ENCODE measurements at places on chromosomes 2 and 18.

GRCh38 chr18:69330385-69331005 is 70.2 kb upstream of the DOK6 start:
- DNase-seq, result no peak

GRCh38 chr2:164275659-164276058 is 345.6 kb downstream of the GRB14 start:
- DNase-seq, result no peak

- DNase-seq, result peak; percentile 96
Measured at GRCh38 chr2:44168681-44169154, at the start of gene PPM1B. Gene PPM1B (plus strand): TSS chr2:44168875. CDS start chr2:44201200, 32,325 bp downstream.

DNA sequence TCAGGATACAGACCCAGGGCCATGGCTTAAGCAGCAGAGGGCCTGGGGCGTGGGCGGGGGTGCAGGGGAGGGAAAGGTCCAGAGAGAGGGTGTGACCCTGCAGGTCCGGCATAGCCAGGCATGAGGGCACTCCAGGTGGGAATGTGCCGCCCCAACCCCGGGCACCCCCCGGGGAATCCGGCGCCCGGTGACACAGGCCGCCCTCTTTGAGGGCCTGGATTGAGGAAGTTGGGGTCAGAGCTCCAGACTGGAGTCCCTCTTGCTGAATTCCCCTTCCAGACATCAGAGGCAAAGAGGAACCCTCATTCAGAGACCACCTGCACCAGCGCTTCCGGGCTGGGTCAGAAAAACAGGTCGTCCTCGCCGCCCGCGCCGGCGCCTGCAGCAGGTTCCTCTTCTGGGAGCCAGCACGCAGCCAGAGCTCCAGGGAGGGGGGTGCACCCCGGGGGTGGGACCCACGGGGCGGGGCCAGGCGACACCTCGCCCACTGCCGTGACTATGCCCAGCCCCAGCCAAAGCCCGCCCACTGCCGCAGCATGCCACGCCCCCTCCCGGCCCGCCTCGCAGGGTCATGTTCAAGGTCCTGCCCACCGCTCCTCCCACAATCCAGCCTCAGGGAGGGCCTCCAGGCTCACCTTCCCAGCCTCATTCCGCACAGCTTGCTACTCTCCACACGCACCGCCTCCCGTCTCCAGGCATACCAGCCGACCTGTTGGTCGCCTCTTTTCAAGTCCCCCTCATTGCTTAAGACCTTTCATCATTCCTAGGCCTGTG is 98.3 kb upstream of the ID2 start:
- DNase-seq, result peak; percentile 73

GRCh38 chr18:22173221-22173927 is 4.0 kb downstream of the GATA6 start:
- no peak for DNase-seq

- no peak for DNase-seq
Measured at GRCh38 chr2:159505196-159505595, 111.2 kb downstream of the BAZ2B start.

- DNase-seq, result no peak
Measured at GRCh38 chr2:121021685-121022084, 263.3 kb downstream of the TFCP2L1 start.

DNA sequence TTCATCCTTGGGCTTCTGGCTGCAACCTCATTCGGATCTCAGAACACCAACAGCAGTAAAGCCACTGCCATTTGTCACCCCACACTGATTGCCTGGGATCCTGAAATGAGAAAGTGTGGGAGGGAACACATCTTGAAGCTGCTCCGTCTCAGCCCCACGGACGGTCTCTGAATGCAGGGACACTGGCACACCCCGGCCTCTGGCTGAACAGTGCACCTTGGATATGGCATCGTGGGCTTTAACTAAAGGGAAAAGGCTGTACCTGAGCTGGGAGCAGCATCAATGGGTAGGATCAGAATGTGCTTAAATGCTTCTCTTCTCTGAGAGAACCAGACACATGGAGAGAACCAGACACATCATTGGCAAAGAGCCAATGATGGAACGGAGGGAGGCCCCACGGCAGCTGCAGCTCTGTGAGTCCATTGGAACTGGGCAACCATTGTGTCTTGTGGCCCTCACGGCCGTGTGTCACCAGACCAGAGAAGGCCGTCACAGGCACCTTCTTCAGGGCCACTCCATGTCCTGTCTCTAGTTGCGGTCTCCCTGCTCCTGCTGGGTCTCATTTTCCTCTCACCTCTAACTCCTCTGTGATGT is 193.4 kb upstream of the MYT1L start:
- DNase-seq, result no peak

GRCh38 chr2:199743415-199744120 is 107.4 kb downstream of the FTCDNL1 start:
- no peak for DNase-seq

DNA sequence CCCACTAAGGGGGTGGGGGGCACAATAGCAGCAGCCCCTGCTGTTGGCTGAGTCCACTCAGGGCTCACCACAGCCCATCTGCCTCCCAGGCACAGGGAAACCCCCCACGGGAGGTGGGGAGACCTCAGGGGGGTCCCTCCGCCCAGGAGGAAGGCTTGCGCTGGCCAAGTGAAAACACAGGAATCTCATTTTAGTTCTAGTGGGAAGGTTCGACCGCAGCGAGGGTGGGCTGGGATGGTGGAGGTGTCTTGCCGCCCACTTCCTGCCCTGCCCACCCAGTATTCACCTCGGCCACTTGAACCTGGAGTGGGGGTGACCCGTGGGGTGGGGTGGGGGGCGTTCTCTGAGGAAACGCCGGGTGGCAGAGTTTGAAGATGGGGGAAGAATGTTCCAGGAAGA is 6.9 kb upstream of the BOK start:
- no peak for DNase-seq

- DNase-seq, result no peak
Measured at GRCh38 chr2:240212425-240213225, 72.2 kb upstream of the OTOS start.

DNA sequence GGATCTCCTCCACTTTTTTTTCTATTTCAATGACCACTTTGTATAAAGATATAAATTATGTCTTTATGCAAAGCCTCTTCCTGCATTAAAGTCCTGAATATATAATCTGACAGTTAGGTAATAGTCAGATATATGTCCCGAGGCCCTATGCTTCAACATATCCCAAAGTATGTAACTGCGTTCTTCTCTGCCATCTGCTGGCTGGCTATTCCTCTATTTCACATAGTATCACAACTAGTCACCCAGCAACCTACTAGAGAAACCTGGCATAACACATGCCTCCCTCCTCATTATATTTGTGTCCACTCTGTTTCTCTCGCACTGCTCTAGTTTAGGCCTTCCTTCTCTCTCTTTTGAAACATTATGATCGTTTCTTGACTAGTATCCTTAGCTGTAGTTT is 640.8 kb downstream of the DPP10 start:
- no peak for DNase-seq

- no peak for DNase-seq
Measured at GRCh38 chr2:171966235-171966634, 33.5 kb upstream of the METAP1D start.

DNA sequence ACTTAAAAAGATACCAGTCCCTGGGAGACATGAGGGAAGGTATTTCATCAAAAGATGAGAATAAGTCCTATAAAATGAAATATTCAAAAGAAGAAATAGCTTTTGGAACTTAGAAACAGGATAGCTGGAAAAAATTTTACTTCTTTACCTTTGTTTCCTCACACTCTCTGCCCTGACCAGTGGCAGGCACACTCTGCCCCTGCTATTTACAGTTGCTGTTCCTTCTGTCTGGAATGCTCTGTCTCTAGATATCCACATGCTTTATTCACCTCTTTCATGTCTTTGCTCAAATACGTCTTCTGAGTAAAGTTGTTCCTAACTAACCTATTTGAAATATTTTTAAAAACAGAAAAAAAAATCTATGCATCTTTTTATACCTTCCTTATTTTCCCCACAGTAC is 125.6 kb downstream of the PTRHD1 start:
- DNase-seq, result no peak

DNA sequence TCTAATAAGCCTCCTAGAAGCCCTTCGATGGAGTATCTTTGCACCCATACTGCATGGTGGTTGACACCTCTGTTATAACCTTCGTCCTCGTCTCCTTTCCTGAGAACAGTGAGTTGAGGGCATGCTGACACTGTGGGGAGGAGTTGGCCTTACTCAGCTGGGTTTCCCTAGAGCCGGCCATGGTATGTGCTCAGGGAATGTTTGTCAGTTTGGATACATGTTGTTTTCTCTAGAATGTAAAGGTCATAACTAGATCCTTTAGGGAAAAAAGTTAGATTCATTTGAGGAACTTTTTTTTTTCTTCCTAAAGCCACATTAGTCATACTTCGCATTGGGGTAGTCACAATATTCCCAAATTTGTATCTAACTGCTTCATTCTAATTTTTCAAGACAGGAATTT is 106.0 kb upstream of the FOSL2 start:
- DNase-seq, result no peak

DNA sequence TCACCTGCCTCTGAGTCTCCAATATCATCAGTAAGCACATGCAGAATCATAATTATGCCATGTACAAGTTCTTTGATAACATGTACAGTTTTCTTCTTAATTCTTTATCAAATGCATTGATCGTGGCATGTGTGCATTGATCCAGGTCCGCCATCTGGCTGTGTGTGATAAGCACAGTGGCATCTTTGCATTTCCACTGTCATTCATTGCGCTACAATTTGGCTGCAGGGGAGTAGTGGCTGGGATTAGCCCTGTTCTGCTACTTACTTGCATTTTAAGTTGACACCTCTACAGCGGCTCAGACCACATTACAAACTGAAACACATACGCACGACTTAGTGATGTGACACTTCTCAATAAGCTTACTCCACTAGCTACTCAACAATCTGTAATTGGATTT is 83.6 kb upstream of the OTX1 start:
- no peak for DNase-seq

DNA sequence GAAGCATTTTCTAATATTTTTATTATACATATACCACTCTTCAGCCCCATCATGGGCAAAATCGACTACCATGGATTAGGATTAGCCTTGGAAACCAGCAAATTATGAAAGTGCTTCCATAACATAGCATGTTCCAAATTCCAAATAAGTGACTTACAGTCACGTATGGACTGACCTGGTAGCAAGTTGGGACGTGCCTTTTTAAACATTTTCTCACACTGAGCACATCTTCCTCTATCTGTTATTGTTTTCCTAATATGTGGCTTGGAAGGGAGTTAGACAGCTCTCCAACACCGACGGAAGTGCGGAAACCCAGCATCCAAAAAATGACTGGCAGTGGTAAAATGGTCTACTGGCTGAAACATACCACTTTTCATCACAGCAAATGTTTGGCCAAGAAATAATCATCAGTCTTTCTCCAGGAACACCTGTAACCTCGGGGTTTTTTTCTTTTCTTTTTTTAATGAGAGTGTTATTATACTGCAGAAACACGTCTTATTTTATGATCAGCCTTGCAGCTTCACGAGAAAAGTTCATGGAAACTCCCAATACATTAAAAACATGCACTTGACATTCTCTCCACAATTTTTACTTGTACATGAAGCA is 107.0 kb downstream of the IRS1 start:
- no peak for DNase-seq

- no peak for DNase-seq
Measured at GRCh38 chr2:10447300-10447894, 730 bp downstream of the ODC1 start.

DNA sequence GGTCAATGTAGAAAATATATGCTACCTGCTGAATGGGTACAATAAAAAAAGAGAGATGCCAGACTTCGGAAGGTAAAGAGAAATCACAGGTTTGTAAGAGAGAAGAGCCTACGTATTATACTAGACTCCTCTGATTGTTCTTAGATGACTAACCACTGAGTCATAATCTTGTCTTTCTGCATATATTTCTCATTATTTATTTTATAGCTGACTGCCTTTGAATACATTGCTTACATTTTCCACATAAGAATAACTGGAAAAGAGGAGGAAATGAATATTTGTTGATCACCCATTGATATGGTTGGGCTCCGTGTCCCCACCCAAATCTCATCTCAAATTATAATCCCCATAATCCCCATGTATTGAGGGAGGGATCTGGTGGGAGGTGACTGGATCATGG is 90.3 kb upstream of the RAB27B start:
- DNase-seq, result no peak

- no peak for DNase-seq
Measured at GRCh38 chr2:120419955-120420354, 74.0 kb downstream of the INHBB start.

DNA sequence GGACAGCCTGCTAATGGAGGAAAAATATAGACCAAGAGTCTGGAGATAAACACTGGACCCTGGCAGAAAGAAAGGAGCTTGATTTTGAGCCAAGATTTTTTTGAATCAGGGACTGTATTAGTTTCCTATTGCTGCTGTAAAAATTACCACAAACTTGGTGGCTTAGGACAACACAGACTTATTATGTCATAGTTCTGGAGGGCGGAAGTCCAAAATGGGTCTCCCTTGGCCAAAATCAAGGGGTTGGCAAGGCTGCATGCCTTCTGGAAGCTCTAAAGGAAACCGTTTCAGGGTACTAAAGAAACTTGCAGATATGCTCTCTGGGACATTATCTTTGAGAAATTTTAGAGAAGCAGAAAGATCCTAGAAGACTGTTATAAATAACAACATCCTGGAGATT is 140.1 kb downstream of the BABAM2 start:
- DNase-seq, result no peak

GRCh38 chr2:231356466-231356844 is 39.1 kb upstream of the B3GNT7 start:
- no peak for DNase-seq

GRCh38 chr2:61597300-61598289 is 59.4 kb upstream of the XPO1 start:
- no peak for DNase-seq

DNA sequence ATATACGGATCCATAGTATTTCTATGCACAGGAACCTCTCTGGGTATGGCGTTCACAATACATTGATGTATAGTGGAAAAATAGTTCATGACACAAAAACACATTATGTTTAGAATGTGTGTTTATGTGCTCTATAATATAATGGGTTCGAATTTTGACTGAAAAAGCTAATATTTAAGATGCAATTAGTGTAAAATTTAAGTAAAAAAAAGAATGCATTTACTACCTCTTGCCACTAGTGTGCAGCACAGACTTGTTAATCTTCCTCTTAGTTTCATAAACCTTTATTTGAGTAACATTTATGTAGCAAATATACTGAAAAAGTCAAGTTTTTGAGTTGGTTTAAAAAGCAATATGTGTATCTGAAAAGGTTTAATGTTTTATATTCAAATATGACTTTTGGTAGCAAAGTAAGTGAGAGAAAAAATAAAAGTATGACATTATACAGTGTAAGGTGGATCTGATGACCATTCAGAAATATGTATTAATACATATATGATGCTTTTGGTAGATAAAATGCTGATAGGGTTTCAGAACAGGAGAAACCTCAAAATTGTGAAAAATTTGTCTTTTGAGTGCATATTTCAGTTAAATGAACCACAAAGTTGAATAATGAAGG is 49.4 kb downstream of the CCDC102B start:
- DNase-seq, result no peak
